DMS79 (cell line): ENCODE measurements at places on chromosomes 3 and 15.

- no peak for DNase-seq
These were observed 16.8 kb upstream of the SRP14 start for GRCh38 chr15:40055576-40056293.

- DNase-seq = no peak
These were observed 4.5 kb upstream of the CAPN3 start for GRCh38 chr15:42354824-42355223.

- no peak for DNase-seq
These were observed 431.2 kb upstream of the RGMA start for GRCh38 chr15:93520206-93520605.

DNA sequence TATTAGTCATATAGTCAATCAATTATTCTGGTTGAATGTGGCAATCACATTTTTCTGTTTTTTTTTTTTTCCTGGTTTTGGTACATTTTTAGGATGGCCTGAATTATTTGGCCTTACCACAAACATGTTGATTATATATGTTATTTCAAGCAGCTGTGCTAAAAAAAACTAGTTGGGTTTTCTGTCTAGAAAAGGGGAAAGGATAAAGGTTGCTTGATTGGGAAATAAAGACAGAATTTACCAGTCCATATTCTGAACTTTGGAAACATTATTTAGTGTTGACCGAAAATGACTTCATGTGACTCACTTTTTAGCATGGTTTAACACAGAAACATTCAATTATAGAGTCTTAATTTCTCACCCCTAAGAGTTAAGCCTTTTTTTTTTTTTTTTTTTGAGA lies 8.1 kb downstream of the MORF4L1 start:
- DNase-seq = no peak

GRCh38 chr15:89383365-89384175 lies 48.9 kb upstream of the POLG start:
- peak; percentile 79 for DNase-seq

GRCh38 chr15:82944821-82945220 lies 7.7 kb downstream of the HOMER2 start:
- DNase-seq = peak; percentile 70

DNA sequence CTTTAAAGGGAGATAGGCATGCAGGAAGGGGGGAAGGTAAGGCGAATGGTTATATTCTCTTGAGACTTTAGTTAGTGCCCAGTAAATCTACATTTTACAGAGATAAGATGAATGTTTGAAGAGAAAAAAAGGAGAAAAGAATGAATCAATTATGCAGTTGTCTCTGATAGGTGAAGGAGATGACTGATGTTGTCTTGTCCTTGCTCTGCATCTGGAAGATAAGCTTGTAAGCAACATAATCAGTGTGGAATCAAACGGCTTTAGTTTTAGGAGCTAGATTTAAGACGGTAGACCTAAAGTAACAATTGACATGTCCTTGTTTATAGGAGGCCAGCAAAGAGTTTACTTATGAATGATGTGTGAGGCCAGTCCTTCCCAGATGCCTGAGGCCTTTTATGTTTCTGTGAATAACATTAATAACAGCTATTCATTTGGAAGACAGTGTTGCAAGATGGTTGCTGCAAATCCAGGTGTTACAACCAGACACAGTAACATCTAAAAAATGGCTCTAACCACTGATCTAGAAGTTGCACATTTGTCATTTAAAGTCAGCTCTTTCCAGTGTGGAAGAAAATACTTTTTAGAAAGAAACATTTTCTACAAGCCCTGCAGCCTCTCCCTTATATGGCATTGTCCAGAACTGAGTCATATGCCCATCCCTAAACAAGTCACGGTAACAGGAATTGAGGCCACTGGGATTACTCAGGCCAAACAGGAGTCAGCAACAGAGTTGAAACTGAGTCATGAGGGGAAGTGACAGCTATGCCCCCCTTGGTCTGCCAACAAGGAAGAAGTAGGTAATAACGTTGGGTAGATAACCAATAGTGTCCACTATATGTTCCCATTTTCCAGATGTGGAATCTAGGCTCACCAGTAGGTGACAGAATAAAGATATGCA lies 77.5 kb upstream of the FBN1 start:
- DNase-seq = no peak

- DNase-seq = no peak
These were observed 38.2 kb downstream of the SPATA12 start for GRCh38 chr3:57098418-57099310.

GRCh38 chr3:13851997-13852637 lies 27.8 kb downstream of the WNT7A start:
- no peak for DNase-seq

GRCh38 chr3:170868577-170869238 lies 1.3 kb downstream of the RPL22L1 start:
- DNase-seq = no peak

GRCh38 chr3:194736896-194737600 lies 51.4 kb downstream of the FAM43A start:
- no peak for DNase-seq

DNA sequence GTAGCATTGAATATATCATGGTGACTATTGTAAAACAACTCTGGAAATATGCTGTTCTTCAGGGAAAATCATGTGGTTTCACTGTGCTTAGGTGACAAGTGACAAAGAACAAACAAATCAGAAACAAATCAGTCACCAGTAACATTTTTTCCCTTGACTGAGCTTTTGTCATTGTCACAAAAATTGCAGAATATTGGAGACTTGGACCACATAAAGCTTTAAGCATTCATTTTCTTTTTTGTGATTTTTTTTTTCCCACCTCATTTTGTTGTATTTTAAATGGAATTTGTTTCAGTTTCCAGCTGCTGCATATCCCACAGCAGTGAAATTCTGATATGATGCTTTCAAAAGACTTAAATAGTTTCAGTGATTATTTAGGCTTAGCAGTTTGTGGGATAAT lies 1088.4 kb downstream of the OTOL1 start:
- DNase-seq = no peak

GRCh38 chr3:139906418-139906817 lies 28.6 kb upstream of the CLSTN2 start:
- no peak for DNase-seq

- DNase-seq = no peak
These were observed 157.2 kb downstream of the DCLK3 start for GRCh38 chr3:36606871-36607765.
